CD8-positive, alpha-beta memory T cell (primary cell): ENCODE measurements at places on chromosomes 13 and 19. TPM values are rescaled to one million over a fixed set of nuclear protein-coding genes. Genes with fewer than 3 reads are reported as not detected.

DNA sequence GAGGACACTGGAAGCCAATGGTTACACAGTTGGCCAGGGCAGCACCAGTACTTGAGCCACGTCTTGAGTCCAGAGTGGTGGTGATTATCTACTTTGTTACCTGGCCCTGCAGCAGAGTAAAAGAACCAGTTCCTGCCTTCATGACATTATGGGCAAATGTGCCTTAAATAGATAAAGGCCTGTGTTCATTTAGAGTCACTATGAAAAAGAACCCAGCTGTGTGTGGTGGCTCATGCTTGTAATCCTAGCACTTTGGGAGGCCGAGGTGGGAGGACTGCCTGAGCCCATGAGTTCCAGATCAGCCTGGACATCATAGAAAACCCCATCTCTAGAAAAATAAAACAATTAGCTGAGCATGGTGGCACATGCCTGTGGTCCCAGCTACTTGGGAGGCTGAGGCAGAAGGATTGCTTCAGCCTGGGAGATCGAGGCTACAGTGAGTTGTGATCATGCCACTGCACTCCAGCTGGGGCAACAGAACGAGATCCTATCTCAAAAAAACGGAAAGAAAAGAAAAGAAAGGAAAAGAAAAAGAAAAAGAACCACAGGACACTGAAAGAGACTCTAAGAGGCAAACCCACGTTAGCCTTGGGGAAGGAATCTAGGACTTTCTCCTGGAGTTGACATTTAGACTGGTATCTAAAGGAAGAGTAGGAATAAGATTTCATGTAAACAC is 3.4 kb upstream of the IRF2BP1 start:
- H3K36me3 ChIP-seq, result no peaks in the 10 kb centered on the region
- H3K4me3 ChIP-seq, result no peak overlapping the region
- no peak for DNase-seq

DNA sequence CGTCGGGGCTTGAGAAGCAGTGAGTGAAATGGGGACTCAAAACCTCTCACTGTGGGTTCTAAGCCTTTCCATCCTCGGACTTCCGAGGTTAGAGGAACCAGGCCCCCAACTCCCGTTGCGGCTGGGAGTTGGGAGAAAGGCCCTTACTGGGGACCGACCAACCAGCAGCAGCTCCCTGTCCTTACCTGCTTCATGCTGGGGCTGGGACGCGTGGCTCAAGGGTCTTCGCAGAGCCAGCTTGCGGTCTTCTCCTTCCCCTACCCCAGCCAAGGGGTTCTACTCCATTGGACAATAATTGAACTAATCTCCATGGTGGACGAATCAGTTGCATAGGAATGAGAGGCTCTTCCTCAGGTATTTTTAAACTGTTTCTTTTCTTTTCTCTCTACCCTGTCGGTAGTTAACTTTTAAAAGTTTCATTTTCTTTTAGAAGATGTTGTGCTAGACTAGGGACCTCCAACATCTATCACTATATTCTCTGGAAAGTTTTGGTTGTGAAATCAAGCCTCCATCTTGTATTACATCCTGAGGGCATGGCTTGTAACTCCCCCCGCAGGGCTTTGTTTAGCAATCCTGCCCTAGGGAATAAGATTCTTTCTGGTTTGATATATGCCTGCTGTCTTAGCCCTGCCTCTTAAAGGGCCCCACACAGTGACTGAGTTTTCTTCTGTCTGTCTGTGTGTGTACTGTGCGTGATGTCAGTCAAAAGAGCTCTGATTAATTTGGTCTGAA is 1027.1 kb upstream of the PCDH9 start:
- H3K27me3 ChIP-seq, result no peaks in the 10 kb centered on the region
- H3K36me3 ChIP-seq, result no peaks in the 10 kb centered on the region
- DNase-seq, result no peak
- H3K4me3 ChIP-seq, result no peak overlapping the region

- H3K4me1 ChIP-seq, result peaks cover 21% of the 10 kb centered on the region
- H3K27ac ChIP-seq, result no peak overlapping the region
- no peaks in the 10 kb centered on the region for H3K36me3 ChIP-seq
- DNase-seq, result no peak
- H3K4me3 ChIP-seq, result no peak overlapping the region
Measured at GRCh38 chr19:10343495-10343894, 4.1 kb upstream of the ICAM3 start.

GRCh38 chr13:99176309-99177276 is 24.1 kb upstream of the UBAC2 start:
- no peaks in the 10 kb centered on the region for H3K36me3 ChIP-seq
- peak overlapping the region; percentile 49 for H3K4me3 ChIP-seq
- no peaks in the 10 kb centered on the region for H3K27me3 ChIP-seq
- H3K27ac ChIP-seq, result no peak overlapping the region
- H3K4me1 ChIP-seq, result peaks cover 33% of the 10 kb centered on the region

DNA sequence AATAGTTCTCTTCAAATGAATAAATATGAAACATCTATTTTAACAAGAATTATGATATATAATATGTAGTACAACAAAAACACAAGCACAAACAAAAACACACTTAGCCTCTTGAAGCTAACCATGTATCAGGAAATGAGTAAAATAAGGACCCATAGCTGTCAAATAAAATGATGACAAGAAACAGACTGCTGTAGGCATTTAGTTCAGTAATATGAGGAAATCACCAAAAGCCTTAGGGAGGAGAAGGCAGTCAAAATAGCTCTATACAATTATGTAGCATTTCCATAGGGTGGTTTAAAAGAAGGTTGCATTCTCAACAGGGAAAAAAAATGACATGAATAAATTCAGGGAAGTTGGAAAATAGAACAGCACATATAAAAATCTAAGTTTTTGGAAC is 163.4 kb downstream of the PCDH20 start:
- H3K36me3 ChIP-seq, result no peaks in the 10 kb centered on the region
- no peaks in the 10 kb centered on the region for H3K27me3 ChIP-seq
- H3K4me1 ChIP-seq, result no peaks in the 10 kb centered on the region
- H3K4me3 ChIP-seq, result no peak overlapping the region
- H3K27ac ChIP-seq, result no peak overlapping the region
- DNase-seq, result no peak

DNA sequence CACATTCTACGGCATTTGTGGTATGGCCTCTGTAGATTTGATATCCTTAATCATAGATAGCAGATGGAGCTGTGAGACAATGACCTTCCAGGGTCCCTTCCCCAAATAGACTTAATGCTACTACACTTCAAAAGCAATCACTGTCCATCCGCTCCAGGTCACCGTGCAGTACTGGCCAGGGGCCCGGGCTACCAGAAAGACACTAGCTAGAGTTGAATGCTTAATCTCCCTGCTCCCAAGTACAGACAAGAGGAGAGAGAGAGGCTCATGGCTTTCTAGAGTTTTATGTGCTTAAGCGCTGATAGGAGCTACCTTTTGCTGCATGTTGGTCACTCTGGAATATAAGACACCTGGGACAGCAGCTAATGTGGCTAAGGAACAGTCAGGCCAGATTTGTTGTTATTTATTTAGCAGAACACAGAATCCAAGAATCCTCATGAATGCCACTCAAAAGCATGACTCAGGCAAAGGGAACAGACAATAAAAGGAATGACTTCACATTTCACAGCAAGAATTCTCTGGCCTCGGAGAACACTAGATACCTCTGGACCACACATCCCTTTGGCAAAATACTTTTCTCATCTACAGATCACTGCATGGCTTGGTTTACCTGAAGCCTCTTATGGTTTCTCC is 165.0 kb downstream of the LACC1 start:
- H3K27me3 ChIP-seq, result no peaks in the 10 kb centered on the region
- no peak for DNase-seq
- no peak overlapping the region for H3K4me3 ChIP-seq
- no peaks in the 10 kb centered on the region for H3K4me1 ChIP-seq
- no peaks in the 10 kb centered on the region for H3K36me3 ChIP-seq

DNA sequence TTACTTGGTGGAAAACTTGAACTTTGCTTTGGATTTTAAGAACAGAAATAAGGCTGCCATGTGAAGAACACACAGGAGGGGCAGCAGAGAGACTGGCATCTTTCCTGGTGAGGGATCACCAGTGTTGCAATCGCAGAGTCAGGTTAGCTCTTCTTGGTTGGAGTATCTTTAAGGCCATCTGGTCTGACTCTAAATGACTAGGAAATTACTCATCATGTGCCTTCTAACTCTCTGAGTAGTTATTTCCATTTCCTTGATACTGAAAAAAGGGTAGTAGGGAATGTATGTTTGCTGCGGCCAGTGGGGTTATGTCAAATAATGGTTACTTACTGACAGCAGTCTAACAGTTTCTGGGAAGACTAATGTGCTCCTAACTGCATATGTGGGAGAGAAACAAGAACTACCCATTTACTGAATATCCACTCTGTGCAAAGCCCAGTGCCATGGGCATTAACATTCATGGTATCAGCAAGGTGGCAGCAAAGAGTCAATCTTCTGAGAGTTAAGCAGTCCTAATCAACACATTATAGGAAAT is 122.1 kb downstream of the COG6 start:
- H3K36me3 ChIP-seq, result no peaks in the 10 kb centered on the region
- H3K27ac ChIP-seq, result no peak overlapping the region
- peaks cover 22% of the 10 kb centered on the region for H3K4me1 ChIP-seq
- H3K27me3 ChIP-seq, result no peaks in the 10 kb centered on the region

GRCh38 chr19:13007292-13008045 is 12.2 kb downstream of the NFIX start:
- H3K4me1 ChIP-seq, result peaks cover 4% of the 10 kb centered on the region
- no peaks in the 10 kb centered on the region for H3K36me3 ChIP-seq
- no peak overlapping the region for H3K27ac ChIP-seq
- peaks cover 9% of the 10 kb centered on the region for H3K27me3 ChIP-seq

- no peak overlapping the region for H3K4me3 ChIP-seq
Measured at GRCh38 chr13:111049791-111050538, 65.1 kb upstream of the ARHGEF7 start.

GRCh38 chr19:7395360-7396066 is 46.8 kb downstream of the ARHGEF18 start:
- H3K27me3 ChIP-seq, result no peaks in the 10 kb centered on the region
- H3K36me3 ChIP-seq, result peaks cover 13% of the 10 kb centered on the region
- peak overlapping the region; percentile 61 for H3K27ac ChIP-seq
- H3K4me3 ChIP-seq, result peak overlapping the region; percentile 54

DNA sequence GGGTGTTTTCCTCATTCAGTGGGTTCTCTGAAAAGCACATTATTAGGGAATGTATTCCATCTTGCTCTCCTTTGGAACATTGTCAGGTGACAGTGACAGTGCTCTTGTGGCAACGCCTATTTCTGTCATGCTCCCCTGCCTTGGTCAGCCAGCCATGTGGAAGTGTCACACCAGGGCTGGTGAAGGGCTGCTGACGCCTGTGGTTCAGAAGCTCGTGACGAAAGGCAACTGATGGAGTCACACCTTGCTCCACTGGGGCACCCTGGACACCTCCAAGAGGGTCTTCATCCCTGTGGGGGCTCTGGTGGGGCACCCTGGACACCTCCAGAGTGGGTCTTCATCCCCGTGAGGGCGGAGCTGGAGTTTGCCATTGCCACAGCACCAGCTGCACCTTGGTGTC is 68.9 kb upstream of the GPR183 start:
- no peak overlapping the region for H3K27ac ChIP-seq
- no peak overlapping the region for H3K4me3 ChIP-seq
- H3K4me1 ChIP-seq, result peaks cover 90% of the 10 kb centered on the region
- no peak for DNase-seq

GRCh38 chr19:30402436-30403202 is 30.4 kb downstream of the ZNF536 start:
- H3K27me3 ChIP-seq, result no peaks in the 10 kb centered on the region
- no peak overlapping the region for H3K4me3 ChIP-seq
- H3K27ac ChIP-seq, result no peak overlapping the region
- H3K36me3 ChIP-seq, result no peaks in the 10 kb centered on the region

- no peaks in the 10 kb centered on the region for H3K36me3 ChIP-seq
- H3K27me3 ChIP-seq, result peaks cover 51% of the 10 kb centered on the region
Measured at GRCh38 chr19:1767464-1767933, 14.2 kb downstream of the ONECUT3 start.

Gene ERCC1
- polyA plus RNA-seq, result 47.5 TPM

Gene TNFSF9
- 4.5 TPM for polyA plus RNA-seq

Gene ZNF799
- 7.2 TPM for polyA plus RNA-seq

Gene SLC8A2
- not detected for polyA plus RNA-seq

Gene S1PR5
- polyA plus RNA-seq, result 90.3 TPM

Gene DACT3
- not detected for polyA plus RNA-seq
